ENCODE measurements at places on chromosomes 5 and 9.

DNA sequence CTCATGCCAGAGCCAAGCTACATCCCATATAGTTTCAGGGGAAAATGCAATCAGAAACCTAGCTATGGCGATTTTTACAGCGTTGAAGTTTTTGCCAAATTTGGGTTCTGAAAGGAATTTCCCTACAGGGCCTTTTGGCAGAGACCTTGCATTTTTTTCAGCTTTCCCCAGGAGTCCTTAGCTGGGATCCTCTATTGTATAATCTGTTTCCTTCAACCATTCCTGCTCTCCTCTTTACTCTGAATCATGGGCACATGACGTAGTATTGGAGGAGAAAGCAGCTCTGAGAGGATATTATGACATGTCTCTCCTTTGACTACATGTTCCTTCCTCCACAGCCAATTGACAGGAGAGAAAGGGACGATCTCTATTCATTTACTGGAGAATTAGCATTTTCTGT is 118.5 kb upstream of the ERCC6L2 start:
- DNase-seq: peak; percentile 88

DNA sequence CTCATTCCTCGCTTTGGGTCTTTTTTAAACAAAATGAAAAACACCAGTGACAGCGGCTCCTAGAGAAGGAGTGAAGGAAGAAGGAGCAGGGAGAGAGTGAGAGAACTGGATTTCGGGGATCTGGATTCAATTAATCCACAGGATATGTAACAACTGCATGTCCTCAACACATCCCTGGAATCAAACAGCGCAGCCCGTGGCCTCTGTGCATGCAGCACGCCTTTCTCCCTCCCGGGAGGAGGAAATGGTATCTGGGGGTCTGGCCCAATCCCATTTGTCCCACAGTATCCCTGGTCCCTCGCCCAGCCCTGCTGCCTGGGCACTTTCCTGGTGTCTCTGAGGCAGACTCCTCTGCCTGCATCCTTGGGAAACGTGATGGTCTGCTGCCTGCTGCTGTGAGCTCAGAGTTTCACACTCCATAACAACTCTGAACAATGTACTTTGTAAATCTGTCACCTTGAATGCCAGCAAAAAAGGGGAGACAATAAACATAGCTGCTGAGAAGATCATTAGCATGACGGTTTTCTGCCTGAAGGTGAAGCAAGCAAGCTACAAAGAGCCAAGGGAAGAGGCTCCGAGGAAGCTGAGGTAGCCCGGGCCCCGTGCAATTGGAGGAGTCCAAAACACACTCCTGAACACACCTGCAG is 56.1 kb downstream of the PTCH1 start:
- peak; percentile 51 for DNase-seq

GRCh38 chr9:108264093-108264492 is 591.7 kb downstream of the ACTL7B start:
- no peak for DNase-seq

DNA sequence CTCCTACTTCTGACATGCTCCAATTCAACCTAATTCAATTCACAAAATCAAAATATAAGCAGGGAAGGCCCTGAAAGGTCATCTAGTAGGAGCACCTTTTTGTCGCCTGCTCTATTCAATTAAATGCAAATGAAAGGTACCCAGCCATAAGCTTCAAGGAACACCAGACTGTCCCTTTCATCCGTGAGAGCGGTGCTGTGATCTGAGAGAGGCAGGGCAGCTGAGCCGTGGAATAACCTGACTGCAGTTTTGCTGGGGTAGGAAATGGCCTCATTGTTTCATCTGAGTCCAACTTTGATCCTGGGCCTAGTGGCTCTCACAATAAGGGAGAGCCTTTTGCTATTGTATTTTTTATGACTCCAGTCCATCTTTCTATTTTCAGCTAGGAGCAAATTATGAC is 39.8 kb upstream of the GLRA1 start:
- no peak for DNase-seq

- no peak for DNase-seq
These were observed 60.3 kb downstream of the UBAP2 start for GRCh38 chr9:33988219-33988890.

- no peak for DNase-seq
These were observed 161.8 kb downstream of the MED10 start for GRCh38 chr5:6216471-6217075.

DNA sequence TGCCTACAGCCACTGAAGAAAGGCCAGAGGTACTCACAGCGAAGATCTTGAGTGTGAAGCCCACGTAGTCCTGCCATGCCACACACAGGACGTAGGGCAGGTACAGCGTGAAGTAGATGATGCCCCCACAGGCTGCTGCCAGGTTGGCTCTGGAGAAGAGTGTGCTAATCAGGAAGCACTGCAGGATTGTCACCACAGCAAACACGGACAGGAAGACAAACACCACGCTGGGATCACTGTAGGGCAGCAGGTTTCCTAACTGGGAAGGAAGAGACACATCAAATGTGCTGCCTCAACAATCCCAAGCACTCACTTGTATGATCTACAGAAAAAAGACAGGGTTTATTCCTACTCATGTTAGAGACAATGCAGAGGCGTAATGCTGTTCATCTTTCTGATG is 63.0 kb downstream of the NIPSNAP3B start:
- DNase-seq: no peak

DNA sequence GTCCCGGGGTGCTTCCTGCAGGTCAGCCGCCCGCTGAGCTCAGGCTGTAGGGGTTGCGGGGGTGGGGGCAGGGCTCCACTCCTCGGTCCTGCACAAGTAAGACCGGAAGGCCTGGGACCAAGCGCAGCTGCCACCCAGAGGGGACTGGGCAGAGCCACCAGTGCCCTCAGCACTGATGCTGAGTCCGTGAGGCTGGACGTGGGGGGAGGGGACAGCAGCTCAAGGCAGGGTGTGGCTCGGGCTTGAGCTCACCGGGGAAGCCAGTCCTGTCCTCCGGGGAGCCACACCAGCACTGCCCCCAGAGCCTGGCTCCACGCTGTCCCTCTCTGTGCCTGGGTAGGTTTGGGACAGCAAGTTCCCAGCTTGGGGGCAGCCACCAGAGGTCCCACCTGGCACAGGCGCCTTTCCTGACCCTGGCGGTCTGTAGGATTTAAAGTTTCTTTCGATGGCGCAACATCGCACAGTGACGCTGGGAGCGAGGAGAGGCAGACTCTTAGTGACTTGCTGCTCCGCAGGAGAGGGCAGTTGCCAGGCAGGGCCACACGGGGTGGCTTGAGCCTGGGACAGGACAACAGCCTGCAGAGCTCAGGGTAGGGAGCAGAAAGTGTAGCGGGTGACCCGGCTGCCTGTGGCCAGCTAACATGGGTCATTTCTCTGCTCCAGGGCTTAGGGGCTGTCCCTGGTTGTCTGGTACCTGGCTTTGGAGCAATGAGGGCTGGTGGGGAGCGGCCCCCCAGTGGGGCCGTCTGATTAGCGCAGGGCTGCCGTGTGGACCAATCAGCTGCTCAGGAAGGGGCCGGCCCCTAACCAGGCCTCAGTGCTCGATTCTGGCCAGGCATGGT is 5.7 kb downstream of the LCN1 start:
- no peak for DNase-seq

- DNase-seq: no peak
These were observed 121.1 kb upstream of the GHR start for GRCh38 chr5:42302186-42302585.

DNA sequence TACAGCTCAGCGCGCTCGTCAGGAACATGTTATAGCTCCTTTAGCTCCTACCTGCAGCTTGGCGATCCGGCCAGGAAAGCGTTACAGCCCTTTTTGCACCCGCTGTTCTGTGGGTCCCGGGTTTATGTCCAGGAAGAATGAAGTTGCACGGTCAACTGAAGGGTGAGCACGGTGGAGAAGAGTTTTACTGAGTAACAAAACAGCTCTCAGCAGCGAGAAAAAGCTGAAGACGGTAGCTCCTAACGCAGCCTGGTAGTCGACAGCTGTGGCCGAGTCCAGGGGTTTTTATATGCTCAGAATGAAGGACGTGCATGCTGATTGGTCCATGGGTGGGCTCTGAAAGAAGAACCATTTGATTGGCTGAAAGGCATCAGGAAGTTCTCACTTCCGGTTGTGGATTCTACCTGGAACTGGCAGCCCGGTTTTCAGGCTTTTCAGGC is 1830.1 kb upstream of the NUDT12 start:
- DNase-seq: no peak

GRCh38 chr5:133400120-133400519 is 212.2 kb downstream of the FSTL4 start:
- no peak for DNase-seq

- DNase-seq: peak; percentile 37
These were observed 1.3 kb downstream of the ANXA1 start for GRCh38 chr9:73152953-73153352.

GRCh38 chr5:160867976-160868375 is 16.0 kb upstream of the ATP10B start:
- DNase-seq: no peak

DNA sequence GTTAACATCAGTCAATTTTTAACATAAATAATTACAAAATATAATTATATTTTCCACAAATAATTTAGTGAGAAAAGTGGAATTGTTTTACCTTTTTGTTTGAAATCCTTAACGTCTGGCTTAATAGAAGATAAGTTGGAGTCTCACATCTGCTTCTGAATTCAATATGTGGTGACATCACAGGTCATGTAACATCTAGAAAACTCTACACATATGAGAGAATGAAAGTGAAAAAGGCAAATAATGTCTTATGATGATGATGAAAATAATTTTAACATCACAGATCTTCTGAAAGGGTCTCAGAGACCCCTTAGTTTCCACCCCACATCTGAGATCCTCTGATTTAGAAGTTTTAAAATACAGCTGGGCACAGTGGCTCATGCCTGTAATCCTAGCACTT is 81.5 kb downstream of the PRKACG start:
- no peak for DNase-seq

- DNase-seq: no peak
These were observed 12.9 kb downstream of the SFXN1 start for GRCh38 chr5:175491223-175491622.
